ENCODE measurements at places on chromosomes 6 and 20.

DNA sequence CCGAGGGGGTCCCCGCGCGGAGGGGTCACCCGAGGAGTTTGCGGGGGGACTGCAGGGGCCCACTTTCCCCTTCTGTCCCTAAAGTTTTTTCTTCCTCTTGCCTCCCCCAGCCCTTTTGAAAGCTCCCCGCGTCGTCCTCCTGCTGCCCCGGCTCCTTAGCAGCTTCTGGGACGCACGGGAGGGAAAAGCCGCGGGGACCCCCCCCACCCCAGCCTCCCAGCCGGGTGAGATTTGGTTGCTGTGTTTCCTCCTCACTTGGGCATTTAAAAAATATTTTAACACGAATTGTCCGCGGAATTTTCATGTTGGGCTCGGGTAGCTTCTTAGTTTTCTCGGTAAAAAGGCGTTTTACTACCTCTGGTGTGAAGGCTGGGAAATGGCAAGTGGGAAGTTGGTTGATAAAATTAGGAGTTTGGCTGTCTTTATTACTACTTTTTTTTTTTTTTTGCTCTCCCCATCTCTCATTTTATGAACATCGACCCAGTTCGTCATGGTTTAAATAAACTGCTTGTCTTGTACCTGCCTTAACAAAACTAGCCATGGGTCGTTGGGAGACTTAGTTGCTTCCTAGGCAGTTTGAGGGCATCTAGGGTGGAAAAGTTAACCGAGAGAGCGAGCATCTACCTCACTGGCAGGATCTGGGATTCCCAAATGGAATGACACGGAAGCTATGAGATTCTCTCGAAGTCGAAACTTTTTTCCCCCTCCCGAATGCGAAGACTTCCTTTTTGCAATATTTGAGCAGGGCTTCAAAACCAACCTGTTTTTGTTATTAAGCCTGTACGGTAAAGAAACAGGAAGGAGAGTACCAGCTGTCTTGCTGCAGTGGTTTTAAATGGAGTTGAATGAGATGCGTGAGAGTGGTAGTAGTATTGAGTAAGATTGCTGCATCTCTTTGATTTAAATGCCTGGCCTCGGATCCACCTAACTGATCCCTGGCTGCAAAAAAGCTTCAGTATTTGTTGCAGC lies 868 bp downstream of the NCOA3 start:
- DNase-seq = no peak

DNA sequence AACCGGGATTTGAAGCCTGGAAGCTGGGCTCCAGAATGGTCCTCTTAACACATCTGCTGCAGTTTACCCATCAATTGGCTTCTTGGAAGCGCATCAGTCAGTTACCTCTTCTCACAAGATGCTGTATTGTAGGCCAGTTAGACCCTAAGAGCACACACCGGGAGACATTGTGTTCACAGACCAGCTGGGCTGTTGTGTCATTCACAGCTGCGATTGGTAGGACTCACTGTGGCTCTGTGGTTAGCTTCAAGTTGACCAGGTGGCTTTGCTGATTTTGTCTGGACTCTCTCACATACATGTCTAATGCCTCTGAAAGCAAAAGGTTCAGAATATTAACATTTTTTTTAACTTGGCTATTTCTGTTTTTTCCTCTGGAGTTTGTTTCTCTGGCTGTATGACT lies 64.8 kb downstream of the SNX9 start:
- DNase-seq = no peak

- DNase-seq = no peak
These were observed 3.5 kb downstream of the SCML4 start for GRCh38 chr6:107820338-107821261.

- no peak for DNase-seq
These were observed 8.6 kb upstream of the HIVEP2 start for GRCh38 chr6:142953373-142954273.

GRCh38 chr6:70394518-70395300 lies 18.6 kb upstream of the FAM135A start:
- no peak for DNase-seq

- DNase-seq = no peak
These were observed 108.7 kb upstream of the SIRPA start for GRCh38 chr20:1786486-1786885.

- DNase-seq = no peak
These were observed 126.0 kb downstream of the ADGRB3 start for GRCh38 chr6:68760941-68761676.

GRCh38 chr6:16409531-16410441 lies 171.4 kb downstream of the GMPR start:
- no peak for DNase-seq

DNA sequence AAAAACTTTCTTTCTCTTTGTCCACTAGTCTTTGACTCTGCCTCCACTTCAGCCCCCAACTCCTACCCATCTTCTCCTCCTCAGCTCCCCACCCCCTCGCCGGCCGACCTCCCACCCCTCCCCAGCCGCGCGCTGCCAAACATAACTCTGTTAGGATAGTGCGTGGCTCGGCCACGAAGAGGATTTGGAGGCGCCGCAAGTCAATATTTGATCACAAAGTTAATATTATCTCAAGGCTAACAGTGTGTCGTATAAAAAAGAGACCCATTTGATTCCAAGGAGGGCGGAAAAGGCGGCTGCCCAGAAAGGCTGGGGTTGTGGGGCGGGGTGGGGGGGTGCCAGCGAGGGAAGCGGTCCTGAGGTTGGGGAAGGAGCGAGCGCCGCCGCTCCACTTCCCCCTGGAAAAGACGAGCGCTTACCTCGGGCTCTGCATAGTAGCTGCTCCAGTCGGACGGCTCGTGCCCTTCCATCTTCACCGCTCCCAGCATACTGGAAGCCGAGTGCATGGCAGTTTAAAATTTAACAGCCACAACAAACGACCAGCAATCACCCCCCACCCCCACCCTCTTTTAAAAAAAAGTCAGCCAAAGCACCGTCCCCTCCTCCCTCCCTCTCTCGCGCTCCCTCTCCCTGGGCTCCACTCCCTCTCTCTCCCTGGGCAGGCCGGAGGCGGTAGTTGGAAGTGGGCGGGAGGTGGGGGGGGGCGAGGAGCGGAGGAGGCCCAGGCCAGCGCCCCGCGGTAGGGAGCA lies 425 bp downstream of the FOXA2 start:
- DNase-seq = no peak

DNA sequence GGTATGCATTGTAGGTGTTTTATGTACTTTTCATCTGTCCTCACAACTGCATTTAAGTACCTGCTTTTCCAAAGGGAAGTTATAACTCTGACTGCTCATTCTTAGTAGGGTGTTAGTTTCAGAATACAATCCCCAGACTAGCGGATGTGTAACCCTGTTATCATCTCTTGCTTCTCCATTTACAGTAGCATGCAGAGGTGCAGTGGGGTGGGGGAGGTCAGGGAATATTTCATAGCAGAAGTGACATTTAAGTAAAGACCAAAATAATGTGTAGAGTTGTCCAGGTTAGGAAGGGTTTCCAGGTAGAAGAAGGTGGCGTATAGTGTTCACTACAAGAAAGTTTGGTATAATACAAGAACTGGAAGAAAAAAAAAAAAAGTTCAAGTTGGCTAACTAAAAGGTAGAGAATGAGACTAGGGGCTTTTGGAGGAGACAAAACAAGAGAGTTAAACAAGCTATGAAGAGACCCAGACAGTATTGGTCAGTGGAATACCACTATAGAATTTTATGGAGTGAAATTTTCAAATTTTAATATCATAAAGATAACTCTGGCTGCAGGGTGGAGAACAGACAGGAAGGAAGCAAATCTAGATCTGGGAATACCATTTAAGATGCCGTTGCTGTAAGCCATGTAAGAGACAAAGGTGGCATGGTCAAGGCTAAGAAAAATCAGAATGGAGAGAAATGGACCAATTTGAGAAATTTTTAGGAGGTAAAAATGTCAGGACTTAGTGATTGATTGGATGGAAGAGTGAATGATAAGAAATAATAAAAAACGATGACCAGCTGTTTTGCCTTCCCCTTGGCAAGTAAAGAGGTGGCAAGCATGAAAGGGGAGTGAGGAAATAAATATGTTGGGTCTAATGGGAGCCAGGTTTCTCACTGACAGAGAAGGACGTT lies 2.2 kb upstream of the AHI1 start:
- DNase-seq = no peak

DNA sequence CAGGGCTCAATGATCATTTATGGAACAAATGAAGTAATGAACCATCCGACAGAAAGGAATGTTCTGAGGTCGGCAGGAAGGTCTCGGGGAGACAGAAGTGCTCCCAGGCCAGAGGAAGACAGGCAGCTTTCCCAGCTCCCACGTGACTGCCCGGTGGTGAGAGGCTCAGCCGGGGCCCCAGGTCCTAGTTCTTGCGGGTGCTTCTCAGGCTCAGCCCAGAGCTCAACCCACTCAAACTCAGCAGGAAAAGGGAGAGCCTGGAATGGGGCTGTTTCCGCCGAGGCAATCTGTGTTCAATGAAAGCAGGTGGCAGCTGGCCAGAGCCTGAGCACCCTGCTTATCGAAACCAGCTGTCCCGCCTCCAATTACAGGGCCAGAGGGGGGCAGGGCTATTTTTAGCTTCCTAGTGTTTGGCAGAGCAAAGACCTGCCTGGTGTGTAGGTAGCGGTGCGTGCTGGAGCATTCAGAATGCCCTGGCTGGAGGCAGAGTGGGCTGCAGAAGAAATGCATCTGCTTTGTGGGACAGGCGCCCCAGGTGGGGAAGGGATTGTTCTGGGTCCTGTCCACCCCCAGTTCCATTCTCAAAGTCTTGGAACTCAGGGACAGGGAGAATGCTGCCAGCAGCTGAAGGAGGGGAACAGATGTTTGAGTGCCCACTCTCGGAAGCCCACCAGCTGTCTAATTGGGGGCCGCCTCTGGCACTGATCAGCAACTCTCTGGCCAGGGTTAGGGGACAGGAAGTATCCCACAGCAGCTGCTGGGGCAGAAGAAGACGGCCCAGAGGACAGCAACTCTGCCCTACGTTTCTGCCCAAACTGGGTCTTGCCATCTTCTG lies 145.1 kb downstream of the PREX1 start:
- no peak for DNase-seq

DNA sequence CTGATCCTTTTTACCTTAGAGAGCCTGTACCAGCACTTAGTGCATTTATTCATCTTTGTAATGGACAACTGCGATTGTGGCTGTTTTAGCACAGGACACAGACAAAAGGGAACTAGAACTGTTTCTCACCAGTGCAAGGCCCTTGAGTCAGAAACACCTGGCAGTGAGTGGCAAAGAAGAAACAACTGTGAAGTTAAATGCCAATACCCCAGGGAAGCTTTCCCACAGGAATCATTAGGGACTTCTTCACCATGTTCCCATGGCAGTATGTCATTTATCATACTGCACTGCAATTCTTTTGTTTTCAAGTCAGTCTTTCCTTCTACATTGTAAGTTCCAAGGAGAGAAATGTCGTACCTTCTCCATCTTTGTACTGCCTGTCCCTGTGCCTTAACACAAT lies 28.6 kb upstream of the CDYL start:
- no peak for DNase-seq

DNA sequence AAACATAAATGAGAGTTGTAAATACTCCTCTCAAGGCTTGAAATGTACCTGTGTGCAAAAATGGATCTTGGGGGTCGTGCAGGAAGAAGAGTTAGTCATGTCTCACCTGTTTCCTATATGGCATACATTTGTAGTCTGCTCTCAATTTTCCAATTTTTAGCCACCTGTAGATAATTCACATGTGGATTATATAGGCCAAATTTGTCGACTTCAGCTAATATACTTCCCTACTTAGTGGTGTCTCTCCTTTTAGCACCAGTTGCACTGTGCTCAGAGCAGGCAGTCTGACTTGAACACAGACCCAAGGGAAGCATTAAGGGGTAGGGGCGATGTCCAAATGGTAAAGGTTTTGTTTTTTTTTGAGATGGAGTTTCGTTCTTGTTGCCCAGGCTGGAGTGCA lies 1.9 kb downstream of the RBM24 start:
- no peak for DNase-seq

DNA sequence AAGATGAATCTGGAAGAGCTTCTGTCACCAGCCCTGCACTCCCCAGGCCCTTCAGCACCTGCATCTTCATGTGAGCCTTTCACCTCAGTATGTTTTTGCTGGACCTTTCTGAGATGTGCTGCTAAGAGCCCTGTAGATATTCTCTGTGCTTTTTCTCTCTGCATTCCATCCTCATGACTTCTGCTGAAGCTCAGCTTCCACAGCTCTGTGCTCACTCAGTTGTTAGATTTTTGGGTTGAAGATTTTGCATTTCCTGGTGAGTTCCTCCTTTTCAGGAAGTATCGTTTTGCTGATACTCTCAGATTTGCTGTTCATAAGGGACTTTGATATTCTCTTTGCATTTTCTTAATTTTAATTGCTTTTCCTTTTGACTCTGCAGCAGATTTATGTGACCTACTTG lies 18.3 kb downstream of the KIAA1586 start:
- DNase-seq = no peak

DNA sequence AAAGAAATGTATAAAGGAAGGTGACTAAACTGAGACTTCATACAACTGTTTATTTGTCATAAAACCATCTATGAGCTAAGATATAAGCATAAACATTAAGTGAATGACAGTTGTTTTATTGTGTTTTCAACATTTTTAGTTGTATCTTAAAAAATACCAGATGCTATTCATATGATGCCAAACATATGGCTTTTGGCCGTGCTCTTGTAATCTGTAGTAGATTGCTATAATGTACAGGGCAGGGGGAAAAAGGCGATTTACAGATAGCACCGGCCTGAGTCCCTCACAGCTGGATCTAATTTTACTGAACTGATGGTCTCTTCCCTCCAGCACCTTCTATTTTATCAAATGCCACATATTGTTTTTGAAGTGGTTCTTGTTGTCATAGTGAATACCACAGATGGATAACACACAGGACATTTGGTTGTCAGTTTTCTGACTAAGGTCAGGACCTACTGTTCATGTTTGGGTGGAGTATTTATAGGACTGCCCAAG lies 48.2 kb downstream of the CENPW start:
- no peak for DNase-seq

DNA sequence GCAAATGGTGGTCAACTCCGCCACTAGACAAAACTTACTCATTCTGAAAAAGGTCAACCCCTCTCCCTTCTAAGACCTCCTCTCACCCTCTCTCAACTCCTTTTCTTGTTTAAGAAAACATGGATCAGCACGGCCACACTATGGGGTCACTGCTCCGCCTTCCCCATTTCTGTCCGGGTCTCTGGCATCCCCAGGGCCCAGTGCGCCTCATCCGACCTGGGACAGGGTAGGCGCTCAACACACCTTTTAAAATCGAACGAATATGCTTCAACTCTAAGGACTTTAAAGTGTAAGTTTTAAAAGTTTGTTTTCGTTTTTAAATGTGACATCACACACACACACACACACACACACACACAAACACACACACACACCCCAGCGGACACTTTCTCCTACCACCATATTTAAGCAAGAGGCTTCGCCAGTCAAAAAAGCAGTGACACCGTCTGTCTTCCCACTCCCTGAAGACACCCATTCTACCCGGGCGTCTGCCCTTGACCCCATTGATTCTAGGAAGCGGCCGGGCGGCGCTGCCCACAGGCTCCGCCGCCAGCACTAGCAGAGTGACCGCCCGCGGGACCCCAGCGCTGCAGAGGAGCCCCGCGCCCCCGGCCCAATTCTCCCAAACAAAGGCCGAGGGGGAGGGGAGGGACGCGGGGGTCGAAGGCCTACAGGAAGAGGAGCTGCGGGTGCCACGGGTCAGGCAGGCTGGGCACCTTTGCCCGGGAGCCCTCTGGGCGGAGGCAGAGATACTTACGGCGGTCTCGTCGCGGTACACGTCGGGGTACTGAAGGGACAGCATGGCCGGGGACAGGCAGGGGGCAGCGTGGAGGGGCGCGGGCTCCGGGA lies 568 bp downstream of the PREP start:
- DNase-seq = no peak
